Spleen (tissue), 13 donors: ENCODE measurements at places on chromosomes 11 and 22.
A peak's percentile ranks its signal among the peaks of the same experiment; 100 is the strongest.

DNA sequence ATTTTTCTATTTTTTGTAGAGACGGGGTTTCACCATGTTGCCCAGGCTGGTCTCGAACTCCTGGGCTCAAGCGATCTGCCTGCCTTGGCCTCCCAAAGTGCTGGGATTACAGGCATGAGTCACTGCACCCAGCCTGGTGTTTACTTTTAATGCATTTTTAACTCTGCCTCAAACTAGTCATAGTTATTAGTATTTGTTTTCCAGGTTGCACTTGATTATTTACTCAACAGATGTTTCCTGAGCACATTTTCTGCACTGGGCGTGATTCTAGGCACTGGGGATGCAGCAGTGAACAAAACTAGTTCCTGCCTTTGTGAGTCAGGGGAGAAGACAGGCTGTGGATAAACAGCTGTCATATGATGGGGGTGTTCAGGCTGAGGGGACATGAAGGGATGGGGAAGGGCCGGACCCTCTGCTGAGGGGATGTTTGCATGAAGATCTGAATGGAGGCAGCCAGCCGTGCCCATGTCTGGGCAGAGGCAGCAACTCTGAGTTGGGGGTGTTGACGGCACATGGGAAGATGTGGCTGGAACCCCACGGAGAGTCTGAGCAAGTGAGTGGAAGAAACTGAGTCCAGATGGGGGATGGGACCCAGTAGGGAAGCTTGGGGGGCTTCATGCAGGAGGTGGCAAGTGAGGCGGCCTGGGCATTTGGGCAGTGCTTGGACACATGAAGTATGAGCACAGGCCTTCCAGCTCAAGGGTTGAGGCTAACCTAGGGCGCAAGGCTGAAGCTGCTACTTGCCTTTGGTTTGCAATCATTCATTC, 34.4 kb downstream of the MPPED1 start:
- peak; percentile 15 for DNase-seq

- DNase-seq: no peak
Measured at GRCh38 chr11:29364006-29364405, 652.8 kb downstream of the KCNA4 start.

DNA sequence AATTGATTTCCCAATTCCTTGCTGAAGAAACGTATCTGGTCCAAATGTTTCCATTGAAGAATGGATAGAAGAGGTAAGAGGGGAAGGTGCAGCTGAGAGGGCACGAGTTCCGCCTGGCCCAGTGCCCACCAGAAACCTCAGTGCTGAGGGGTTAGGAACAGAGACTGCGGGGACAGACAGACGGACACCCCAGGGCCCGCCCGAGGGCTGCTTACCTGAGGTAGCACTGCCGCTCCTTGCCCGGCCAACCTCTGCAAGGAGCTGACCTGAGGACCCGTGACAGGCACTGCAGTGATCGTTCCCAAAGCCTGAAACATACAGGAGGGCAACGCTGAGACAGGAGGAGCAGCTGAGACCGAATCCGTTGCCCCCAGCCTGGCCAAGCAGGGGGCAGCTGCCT, 89.6 kb downstream of the PHF21B start:
- peak; percentile 32 for DNase-seq

- DNase-seq: no peak
Measured at GRCh38 chr11:76574406-76574805, 96.1 kb downstream of the LRRC32 start.

DNA sequence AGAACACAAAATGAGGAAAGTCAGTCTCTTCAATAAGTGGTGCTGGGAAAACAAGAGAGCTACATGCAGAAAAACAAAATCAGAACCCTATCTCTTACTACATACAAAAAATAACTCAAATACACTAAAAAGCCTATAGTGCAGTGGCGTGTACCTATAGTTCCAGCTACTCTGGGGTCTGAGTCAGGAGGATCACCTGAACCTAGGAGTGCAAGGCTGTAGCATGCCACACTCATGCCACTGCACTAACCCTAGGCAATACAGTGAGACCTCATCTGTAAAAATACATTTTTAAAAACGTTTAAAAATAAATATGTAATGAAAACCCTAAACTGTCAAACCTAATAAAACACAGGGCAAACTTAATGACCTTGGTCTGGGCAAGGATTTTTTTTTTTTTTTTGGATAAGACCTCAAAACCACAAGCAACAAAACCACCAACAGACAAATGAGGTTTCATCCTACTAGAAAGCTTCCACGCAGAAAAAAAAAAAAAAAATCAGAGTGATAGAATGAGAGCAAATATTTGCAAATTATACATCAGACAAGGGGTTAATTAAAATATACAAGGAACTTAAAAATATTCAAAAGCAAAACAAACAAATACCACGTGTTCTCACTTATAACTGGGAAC, 35.2 kb downstream of the XKR3 start:
- DNase-seq: no peak

GRCh38 chr11:3955299-3955665, 99.8 kb downstream of the STIM1 start:
- DNase-seq: no peak

GRCh38 chr11:125085301-125086081, 22.4 kb downstream of the SLC37A2 start:
- DNase-seq: peak; percentile 72

DNA sequence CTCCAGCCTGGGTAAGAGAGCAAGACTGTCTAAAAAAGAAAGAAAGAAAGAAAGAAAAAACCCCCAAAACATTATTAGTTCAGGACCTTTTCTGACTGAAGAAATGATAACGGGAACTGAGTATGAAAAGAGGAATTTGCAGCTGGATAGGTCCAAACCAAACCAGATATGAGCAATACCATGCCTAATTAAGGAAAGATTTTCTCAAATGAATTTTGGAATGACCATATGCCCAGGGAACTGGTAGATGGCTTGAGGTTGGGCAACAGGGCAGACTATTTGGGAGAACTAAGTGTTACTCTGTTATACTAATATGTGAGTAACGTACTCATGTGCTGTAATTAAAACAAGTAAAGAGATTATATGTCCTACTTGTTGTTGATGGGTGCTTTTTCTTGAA, 186.1 kb downstream of the TMEM135 start:
- DNase-seq: no peak

GRCh38 chr11:95586155-95586554, 203.4 kb downstream of the FAM76B start:
- no peak for DNase-seq

- no peak for DNase-seq
Measured at GRCh38 chr11:121191818-121192217, 90.8 kb downstream of the TECTA start.

DNA sequence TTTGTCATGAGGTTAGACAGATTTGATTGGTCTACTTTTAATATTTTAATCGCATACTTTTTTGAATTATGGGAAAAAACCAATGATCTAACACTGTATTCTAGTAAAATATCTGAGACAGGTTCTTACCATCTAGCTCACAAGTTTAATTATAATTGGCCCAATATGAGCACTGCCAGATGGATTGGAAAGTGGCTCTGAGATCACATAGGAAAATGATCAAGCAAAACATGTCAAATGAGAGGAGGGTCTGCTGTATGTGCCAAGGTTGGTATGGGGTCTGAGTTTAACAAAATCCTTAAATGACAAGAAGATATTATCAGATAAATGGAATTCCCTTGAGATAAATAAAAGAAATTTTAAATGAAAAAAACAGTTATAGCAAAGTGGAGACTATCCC, 264.7 kb downstream of the TTC28 start:
- no peak for DNase-seq
